C1 segment of cervical spinal cord (tissue), 14 donors: ENCODE measurements at places on chromosomes 13 and 19.

DNA sequence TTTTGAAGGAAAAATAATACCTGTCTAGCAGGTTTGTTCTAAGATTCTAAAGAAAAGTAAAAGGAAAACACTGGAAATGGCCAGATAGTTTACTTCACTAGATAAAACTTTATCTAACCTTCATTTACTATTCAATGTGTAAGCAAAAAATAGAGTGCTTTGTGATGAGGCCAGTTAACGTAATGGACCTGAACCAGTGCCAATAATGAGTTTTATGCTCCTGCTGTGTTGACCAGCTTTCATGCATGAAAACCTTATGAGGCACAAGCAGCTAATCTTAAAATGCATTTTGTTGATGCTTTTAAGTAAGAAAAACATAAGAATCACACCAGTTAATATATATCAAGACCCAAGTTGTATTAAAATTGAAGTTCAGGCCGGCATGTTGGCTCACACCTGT lies 617.2 kb upstream of the GPC6 start:
- no peak for DNase-seq

- no peak for DNase-seq
Measured at GRCh38 chr19:3565139-3565538, 7.6 kb upstream of the HMG20B start.

- no peak for DNase-seq
Measured at GRCh38 chr13:21123956-21124355, 52.4 kb downstream of the SKA3 start.

GRCh38 chr13:93420887-93421286 lies 194.3 kb downstream of the GPC6 start:
- no peak for DNase-seq

GRCh38 chr19:17598953-17599352 lies 43.5 kb downstream of the COLGALT1 start:
- no peak for DNase-seq

DNA sequence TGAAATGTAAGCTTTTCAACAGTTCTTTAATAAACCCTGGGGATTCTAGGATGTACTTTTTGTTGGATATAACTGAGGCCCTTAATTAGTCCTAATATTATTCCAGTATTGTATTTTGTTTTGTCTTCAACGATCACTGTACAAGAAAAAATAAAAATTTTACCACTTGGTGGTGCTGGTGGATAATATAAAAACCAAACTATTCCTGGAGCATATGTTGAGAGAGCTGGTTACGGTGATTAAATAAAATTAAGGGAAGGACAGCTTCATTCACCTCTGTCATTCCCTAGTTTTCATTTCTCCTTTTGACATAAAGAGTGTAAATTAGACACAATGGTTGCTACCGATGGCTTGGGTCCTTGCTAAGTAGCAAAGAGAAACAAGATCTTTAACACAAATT lies 598.6 kb upstream of the PCDH20 start:
- DNase-seq: no peak

DNA sequence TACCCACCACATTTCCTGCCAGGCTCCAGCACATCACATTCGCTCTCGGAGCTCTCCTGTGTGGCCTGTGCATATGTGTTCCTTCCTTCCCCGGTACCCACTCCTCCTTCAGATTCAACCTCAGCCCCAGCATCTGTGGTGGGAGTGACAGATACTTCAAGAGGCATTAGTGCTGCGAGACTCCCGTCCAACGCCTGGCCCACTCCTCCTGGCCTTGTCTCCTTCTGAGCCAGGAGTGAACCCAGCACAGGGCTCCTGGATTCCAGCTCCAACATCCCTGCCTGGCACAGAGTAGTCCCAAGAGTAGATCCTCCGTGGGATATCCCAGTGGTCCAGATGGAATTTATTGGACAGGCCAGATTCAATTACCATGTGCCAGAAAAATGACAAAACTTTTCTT lies 55.9 kb downstream of the SACS start:
- no peak for DNase-seq

GRCh38 chr13:95255072-95255732 lies 46.0 kb downstream of the ABCC4 start:
- no peak for DNase-seq

- DNase-seq: no peak
Measured at GRCh38 chr13:21595546-21595822, 8.5 kb downstream of the MICU2 start.

- no peak for DNase-seq
Measured at GRCh38 chr13:72109863-72110262, 242.9 kb upstream of the DACH1 start.

DNA sequence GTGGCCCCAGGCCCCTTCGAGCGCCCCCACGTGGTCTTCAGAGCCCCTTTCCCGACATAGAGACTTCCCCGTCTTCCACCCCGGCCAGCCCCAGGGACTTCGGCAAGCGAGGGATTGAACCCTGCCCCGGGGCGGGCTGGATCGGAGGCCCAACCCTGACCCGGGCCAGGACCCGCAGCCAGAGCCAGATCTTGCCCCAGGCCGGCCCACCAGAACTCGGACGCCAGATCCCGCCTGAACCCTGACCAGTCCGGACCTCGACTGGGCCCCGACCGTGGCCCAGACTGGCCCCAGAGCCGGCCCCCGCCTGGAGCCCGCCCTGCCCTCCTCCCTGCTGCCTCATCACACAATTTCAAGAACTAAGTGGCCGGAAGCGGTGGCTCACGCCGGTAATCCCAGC lies 253 bp upstream of the TPTE2 start:
- no peak for DNase-seq

- DNase-seq: no peak
Measured at GRCh38 chr19:45172173-45172572, 5.9 kb downstream of the TRAPPC6A start.

DNA sequence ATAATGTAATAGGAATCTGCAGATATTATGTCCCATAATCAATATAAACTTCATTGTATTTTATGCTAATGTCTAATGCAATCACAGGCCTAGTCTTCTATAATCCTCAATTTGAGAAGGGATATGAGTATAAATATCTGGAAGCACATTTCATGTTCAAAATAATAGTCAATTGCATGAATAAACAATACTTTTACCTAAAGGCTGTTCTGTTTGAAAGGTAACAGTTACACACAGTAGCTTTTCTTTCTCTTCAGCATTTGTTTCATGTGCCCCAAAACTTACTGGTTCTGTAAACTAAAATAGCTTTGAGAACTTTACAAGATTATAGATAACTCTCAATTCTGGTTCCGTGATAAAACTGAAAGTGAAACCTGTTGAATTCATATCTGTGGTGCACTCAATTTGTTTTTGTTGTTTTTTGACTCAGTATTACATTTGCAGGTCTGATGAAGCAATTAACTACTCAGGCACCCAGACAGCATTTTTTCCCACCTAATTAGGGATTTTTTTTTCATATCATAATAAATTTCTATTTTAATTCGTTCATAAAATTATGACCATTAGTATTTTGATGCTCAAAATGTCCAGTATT lies 1193.8 kb downstream of the SLITRK1 start:
- no peak for DNase-seq

DNA sequence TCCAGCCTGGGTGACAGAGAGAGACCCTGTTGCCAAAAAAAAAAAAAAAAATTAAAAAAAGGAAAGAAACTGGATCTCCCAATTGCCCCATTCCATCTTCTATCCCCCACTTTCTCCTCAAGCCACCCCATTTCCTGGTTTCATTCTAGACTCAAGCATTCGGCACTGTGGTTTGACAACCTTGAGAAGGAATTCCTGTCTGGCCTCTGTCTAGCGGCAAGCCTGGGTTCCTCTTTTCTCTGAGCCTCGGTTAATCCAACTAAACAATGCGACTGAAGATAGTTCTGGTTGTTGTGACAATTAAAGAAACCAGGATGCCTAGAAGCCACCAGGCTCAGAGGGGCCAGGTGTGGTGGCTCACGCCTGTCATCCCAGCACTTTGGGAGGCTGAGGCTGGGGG lies 3.3 kb upstream of the C3 start:
- no peak for DNase-seq

GRCh38 chr13:102569488-102569887 lies 27.3 kb upstream of the TPP2 start:
- no peak for DNase-seq

DNA sequence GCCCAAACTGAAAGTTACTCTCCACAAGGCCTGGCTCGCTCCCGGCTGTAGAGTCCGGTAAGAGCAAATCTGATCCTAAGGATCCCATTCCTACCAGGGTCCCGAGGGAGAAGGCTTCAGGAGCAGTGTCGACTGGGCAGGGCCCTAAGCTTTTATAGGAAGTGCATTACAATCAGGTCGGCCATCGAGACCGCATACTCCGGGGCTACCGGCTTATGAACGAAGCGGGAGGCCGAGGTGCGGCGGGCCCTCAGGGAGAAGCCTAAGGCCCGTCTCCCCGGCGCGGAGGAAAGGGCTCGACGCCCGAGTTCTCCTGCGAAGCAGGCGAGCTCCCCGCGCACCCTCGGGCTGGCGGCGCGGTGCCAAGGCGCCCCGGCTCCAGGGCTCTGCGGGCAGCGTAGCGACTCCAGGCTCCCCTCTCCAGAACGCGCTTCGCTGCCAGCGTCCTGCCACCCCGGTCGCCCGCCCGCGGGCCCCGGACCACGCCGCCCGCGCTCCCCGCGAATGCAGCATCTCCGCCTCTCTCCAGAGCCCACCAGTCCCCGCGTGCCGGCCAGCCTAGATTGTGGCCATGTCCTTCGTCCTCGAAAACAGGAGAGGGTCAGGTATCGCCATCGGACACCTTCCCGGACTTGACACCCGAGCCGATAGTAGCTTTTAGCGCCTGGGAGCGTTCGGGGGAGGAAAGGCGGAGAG lies 1.4 kb downstream of the EFNB2 start:
- DNase-seq: peak; percentile 40

DNA sequence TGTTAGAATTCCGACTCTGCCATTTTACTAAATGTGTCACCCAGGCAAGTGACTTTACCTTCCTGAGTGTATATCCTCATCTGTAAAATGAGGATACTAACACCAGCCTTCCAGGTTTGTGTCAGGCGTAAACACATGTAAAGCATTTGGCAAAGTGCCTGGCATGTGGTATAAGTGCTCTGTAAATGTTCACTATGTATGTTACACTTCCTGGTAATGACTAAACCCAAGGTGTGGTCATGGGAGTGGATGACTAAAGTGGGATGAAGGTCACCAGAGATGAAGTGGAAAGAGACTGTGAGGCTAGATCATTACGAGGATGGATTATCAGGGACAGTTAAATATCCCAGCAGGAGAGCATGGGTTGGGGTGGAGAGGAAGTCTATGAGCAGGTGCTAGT lies 25.6 kb downstream of the DEDD2 start:
- no peak for DNase-seq

DNA sequence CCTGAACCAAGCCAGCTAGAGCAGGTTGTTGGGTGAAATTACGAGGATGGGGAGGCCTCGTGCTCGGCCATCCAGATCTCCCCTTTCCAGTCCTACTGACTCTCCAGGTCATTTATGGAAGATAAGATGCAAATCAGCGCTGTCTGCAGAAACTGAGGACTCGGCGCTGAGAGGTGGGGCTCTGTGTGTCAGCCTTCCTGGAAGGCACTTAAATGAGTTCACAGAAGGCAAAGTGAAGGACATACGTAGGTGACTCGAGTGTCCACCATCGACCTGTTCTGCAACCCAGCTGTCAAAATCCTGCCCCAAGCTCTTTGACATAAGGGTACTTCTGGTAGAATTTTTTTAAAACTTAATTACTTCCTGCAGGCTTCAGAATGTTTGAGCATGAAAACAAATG lies 86.4 kb downstream of the RAB20 start:
- no peak for DNase-seq

DNA sequence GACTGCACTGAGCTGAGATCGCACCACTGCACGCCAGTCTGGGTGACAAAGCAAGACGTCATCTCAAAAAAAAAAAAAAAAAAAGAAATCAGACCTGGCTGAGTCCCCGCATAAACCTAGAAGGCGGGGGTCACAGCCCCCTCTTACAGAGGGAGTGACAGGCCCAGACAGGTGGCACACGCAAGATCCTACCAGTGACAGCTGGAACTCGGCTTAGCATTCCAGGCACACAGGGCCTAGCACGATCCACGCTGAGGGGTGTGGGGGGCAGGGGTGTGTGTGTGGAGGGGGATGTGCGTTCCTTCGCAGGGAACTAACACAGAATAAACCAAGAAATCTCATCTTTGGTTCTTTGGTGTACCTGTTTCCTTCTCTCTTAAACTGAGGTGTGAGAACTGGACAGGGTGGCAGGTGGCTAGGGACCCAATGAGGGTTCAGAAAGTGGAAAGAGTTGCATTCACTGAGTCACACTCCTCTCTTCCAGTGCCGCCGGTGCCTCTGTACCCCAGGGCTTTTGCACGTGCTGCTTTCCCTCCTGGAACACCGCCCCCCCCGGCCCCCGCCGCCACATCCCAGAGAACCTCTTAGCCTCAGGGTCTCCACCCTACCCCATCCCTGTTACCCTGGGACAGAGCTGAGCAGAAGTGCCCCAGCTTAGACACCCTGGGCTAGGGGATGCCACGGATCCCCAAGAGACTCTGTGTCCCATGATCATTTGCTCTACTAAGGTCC lies 5.0 kb downstream of the SGTA start:
- DNase-seq: no peak

GRCh38 chr19:29650772-29651387 lies 14.4 kb upstream of the PLEKHF1 start:
- DNase-seq: no peak

DNA sequence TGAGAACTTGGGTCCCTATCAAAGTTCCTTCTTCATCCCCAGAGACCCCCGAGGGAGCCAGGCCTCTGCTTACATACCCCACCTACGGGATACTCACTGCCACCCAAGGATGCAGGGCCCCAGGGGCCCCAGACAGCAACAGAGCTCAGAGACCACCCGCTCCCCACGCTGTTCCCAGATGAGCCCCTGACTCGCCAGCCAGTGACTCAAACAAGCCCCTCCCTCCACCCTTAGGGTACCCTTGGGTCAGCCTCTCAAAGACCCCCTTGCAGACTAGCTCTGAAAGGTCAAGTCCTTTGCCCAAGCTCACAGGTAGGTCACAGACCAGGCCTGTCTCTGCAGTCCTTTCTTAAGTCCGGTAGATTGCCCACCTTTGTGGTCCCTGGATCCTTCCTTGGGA lies 45.7 kb downstream of the CD320 start:
- no peak for DNase-seq

DNA sequence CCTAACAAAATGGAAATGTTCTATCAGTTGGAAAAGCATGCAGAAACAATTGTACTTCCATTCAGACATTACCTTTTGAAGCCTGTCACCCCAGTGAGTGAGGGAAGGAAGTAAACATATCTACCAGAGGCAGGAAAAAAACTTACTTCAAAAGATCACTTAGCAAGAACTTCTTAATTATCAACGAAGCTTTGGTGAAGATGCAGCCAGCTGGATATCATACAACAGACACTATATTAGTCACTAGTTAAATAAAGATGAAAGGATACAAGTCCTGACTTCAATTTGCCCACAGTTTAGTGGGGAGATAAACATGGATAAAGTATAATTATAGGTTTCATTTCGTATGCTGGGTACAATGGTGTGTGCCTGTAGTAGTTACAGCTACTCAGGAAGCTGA lies 148.8 kb downstream of the TNFRSF19 start:
- no peak for DNase-seq

- DNase-seq: no peak
Measured at GRCh38 chr13:71866335-71867130, 471 bp downstream of the DACH1 start.

DNA sequence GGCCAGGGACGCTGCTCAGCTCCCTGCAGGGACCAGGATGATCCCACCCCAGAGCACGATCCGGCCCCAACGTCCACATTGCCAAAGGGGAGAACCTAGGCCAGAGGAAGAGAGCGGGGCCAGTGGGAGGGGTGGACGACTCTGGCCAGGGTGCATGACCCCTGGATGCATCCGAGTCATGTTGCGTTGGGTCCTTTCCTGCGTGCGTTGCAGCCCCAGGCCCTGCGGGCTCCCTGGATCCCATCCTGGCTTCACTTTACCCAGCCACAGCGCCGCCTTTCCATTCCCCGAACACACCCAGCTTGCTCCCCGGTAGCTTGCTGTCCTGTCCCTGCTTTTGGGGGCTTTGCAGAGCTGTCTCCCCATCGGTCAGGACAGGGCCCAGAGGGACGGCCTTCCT lies 10.5 kb downstream of the PLIN4 start:
- no peak for DNase-seq
